ENCODE measurements at places on chromosomes 3 and 15.

DNA sequence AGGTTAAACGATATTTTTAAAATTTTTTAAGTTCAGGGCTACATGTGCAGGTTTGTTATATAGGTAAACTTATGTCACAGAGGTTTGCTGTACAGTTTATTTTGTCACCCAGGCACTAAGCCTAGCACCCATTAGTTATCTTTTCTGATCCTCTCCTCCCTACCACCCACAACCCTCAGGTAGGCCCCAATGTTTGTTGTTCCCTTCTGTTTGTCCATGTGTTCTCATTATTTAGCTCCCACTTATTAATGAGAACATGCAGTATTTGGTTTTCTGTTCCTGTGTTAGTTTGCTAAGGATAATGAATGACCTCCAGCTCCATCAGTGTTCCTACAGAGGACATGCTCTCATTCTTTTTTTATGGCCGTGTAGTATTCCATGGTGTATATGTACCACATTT, 14.9 kb downstream of the FAM162A start:
- no peak for DNase-seq

GRCh38 chr3:123800362-123800682, 83.8 kb downstream of the MYLK start:
- no peak for DNase-seq

- DNase-seq = no peak
Measured at GRCh38 chr3:185460719-185461350, 38.0 kb downstream of the TMEM41A start.

GRCh38 chr3:38742550-38742949, 73.5 kb downstream of the SCN10A start:
- no peak for DNase-seq

Data from activated CD4-positive, alpha-beta T cell treated with anti-CD3 and anti-CD28 coated beads for 36 hours (primary cell).